ENCODE measurements at places on chromosomes 1 and 21. TPM values are rescaled to one million over a fixed set of nuclear protein-coding genes. Genes with fewer than 3 reads are reported as not detected.
A peak's percentile ranks its signal among the peaks of the same experiment; 100 is the strongest.

DNA sequence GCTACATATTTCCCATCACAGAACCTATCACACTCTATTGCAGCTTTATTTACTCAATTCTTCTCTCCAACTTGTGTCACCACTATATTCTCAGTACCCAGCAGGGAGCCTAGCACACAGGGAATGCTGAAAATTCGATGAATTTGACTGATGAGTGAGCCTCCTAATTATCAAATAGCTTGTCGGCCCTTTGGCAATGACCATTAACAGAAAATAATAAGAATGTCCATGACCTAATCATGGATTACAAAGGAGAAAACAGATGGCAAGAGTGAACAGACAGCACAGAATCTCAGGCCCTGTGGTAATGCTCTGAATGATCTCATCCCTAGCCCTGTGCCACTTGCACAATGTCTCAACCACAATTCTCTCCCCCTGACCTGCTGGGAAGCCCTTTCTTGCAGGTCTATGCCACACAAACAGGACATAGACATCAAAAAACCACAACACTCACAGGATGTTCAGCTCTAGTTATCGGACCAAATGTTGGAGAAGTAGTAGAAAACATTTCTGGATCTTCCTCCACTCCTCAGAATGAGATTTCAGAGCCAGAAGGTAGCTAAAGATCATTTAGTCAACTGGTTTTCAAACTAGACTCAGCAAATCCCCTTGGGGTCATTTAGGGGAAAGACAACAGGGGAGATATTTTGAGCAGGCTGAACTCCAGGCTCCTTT lies 68.4 kb downstream of the LUZP1 start:
- H3K27me3 ChIP-seq, result no peaks in the 10 kb centered on the region
- no peaks in the 10 kb centered on the region for H3K36me3 ChIP-seq
- peak overlapping the region; percentile 31 for H3K27ac ChIP-seq
- DNase-seq, result peak; percentile 81
- H3K4me1 ChIP-seq, result peaks cover 62% of the 10 kb centered on the region
- no peak overlapping the region for H3K4me3 ChIP-seq

DNA sequence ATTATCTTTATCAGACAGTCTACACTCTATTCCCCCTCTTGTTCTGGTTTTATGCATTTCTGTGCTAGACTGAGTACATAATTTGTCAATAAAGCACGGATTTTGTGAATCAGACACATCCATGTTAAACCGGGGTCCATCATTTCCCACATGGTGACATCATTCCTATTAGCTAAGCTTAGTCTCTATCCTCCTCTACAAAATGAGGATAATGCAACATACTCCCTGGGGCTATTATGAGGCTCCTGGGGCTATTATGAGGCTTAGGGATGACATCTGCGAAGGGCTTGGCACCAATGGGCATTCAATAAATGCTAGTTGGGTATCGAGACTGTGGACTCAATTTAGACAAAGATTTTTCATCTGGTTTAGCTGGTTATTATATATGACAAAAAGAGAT lies 25.1 kb upstream of the APP start:
- H3K36me3 ChIP-seq, result no peaks in the 10 kb centered on the region
- no peak overlapping the region for H3K27ac ChIP-seq
- H3K27me3 ChIP-seq, result no peaks in the 10 kb centered on the region
- no peak overlapping the region for H3K4me3 ChIP-seq
- H3K4me1 ChIP-seq, result no peaks in the 10 kb centered on the region

- H3K27ac ChIP-seq, result no peak overlapping the region
- DNase-seq, result no peak
- no peak overlapping the region for H3K4me3 ChIP-seq
- H3K4me1 ChIP-seq, result no peaks in the 10 kb centered on the region
- H3K27me3 ChIP-seq, result no peaks in the 10 kb centered on the region
Observed at GRCh38 chr1:30447701-30448100, 275.7 kb downstream of the MATN1 start.

GRCh38 chr21:14583629-14584255 lies 37.6 kb upstream of the SAMSN1 start:
- no peak for DNase-seq
- no peaks in the 10 kb centered on the region for H3K27me3 ChIP-seq
- no peak overlapping the region for H3K4me3 ChIP-seq
- no peaks in the 10 kb centered on the region for H3K4me1 ChIP-seq
- no peak overlapping the region for H3K27ac ChIP-seq

The AJAP1 gene
- 0.08 TPM for total RNA-seq

GRCh38 chr1:223183268-223183862 lies 40.3 kb upstream of the TLR5 start:
- no peak for DNase-seq
- no peaks in the 10 kb centered on the region for H3K36me3 ChIP-seq
- H3K4me1 ChIP-seq, result peaks cover 3% of the 10 kb centered on the region
- no peak overlapping the region for H3K4me3 ChIP-seq
- no peaks in the 10 kb centered on the region for H3K27me3 ChIP-seq

DNA sequence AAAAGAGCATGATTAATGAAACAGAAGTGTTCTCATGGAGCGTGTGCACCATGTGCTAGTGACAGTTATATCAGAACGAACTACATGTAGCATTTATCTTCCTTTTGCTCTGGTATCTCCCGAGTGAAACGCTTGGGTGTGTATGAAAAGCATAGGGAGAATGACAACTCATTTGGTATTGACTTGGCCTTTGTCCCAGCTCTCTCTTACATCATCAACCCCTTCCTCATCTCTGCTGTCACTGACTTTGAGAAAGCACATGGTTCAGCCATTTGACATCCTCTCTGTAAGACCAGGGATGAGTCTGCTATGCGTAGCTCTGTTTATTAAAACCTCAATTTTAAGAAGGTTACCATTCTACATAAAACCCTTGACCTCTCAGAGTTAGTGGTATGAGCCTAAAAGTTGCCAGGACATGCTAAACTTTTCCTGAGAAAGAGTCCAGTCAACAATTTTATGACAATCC lies 201.0 kb downstream of the NRIP1 start:
- no peaks in the 10 kb centered on the region for H3K27me3 ChIP-seq
- no peak overlapping the region for H3K4me3 ChIP-seq
- no peak overlapping the region for H3K27ac ChIP-seq
- H3K4me1 ChIP-seq, result no peaks in the 10 kb centered on the region

GRCh38 chr1:111234866-111235265 lies 7.4 kb downstream of the CHI3L2 start:
- H3K4me3 ChIP-seq, result no peak overlapping the region
- H3K36me3 ChIP-seq, result no peaks in the 10 kb centered on the region
- no peaks in the 10 kb centered on the region for H3K4me1 ChIP-seq

GRCh38 chr1:178358456-178358855 lies 138.3 kb downstream of the CLEC20A start:
- no peaks in the 10 kb centered on the region for H3K36me3 ChIP-seq
- no peaks in the 10 kb centered on the region for H3K27me3 ChIP-seq
- no peak overlapping the region for H3K4me3 ChIP-seq
- DNase-seq, result no peak
- peaks cover 15% of the 10 kb centered on the region for H3K4me1 ChIP-seq

DNA sequence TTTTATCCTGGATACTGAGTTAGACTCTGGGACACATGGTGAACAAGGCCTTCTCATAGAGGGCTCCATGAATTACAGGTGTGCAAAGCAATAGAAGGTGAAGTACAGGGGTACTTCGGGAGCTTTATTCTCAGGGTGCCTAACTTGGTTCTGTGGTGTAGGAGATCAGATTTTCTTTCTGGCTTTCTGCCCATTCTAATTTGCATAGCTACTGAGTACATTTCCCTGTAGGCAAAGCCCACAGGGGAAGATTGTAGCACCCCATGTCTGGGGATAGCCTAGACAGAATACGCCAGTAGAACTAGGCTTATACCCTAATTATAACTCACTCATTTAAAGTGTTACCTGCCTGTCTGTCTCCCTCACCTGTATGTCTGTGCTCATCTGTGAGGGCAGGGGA lies 49.7 kb downstream of the PGM1 start:
- H3K4me3 ChIP-seq, result no peak overlapping the region
- H3K27me3 ChIP-seq, result no peaks in the 10 kb centered on the region
- peaks cover 22% of the 10 kb centered on the region for H3K36me3 ChIP-seq
- peaks cover 28% of the 10 kb centered on the region for H3K4me1 ChIP-seq

- no peaks in the 10 kb centered on the region for H3K27me3 ChIP-seq
- H3K36me3 ChIP-seq, result no peaks in the 10 kb centered on the region
- H3K4me1 ChIP-seq, result no peaks in the 10 kb centered on the region
- DNase-seq, result no peak
Observed at GRCh38 chr1:79859212-79859948, 852.9 kb upstream of the ADGRL4 start.

DNA sequence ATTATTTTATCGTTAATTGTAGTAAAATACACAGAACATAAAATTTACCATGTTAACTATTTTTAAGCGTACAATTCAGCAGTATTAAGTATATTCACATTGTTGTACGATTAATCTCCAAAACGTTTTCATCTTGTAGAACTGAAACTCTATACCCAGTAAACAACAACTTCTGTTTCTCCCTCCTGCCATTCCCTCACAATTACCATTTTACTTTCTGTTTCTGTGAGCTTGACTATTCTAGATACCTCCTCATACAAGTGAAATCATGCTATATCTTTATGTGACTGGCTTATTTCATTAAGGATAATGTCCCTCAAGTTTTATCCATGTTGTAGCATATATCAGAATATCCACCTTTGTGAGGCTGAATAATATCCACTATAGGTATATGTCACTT lies 156.8 kb downstream of the ST6GALNAC3 start:
- H3K27ac ChIP-seq, result no peak overlapping the region
- H3K36me3 ChIP-seq, result no peaks in the 10 kb centered on the region
- no peaks in the 10 kb centered on the region for H3K4me1 ChIP-seq
- H3K4me3 ChIP-seq, result no peak overlapping the region

DNA sequence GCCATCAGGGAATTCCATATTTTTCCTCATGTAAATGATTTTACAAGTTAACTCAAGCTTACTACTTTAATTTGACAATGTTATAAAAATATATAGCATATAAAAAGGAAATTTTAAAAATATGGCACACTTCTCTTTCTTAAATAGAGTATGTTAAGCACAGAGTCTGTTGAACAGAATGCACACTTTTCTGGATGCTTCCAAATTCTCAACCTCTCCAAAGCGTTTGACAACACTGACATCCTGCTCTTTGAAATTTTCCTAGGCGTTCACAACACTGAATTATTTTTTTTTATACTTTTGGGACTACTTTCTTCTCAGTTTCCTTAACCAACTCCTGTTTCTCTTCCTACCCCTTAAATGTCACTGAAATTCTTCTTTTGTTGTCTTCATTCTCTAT lies 117.8 kb upstream of the PLXNA2 start:
- H3K27me3 ChIP-seq, result no peaks in the 10 kb centered on the region
- no peak overlapping the region for H3K27ac ChIP-seq
- no peaks in the 10 kb centered on the region for H3K4me1 ChIP-seq
- no peak for DNase-seq

GRCh38 chr1:106676021-106676420 lies 380.5 kb upstream of the PRMT6 start:
- H3K36me3 ChIP-seq, result no peaks in the 10 kb centered on the region
- H3K4me3 ChIP-seq, result no peak overlapping the region
- no peaks in the 10 kb centered on the region for H3K4me1 ChIP-seq
- no peak overlapping the region for H3K27ac ChIP-seq
- H3K27me3 ChIP-seq, result no peaks in the 10 kb centered on the region

GRCh38 chr1:229410370-229410691 lies 23.6 kb downstream of the ACTA1 start:
- H3K4me1 ChIP-seq, result peaks cover 58% of the 10 kb centered on the region
- no peaks in the 10 kb centered on the region for H3K27me3 ChIP-seq
- DNase-seq, result no peak

GRCh38 chr1:237124856-237125462 lies 83.0 kb downstream of the RYR2 start:
- DNase-seq, result no peak
- no peaks in the 10 kb centered on the region for H3K4me1 ChIP-seq

DNA sequence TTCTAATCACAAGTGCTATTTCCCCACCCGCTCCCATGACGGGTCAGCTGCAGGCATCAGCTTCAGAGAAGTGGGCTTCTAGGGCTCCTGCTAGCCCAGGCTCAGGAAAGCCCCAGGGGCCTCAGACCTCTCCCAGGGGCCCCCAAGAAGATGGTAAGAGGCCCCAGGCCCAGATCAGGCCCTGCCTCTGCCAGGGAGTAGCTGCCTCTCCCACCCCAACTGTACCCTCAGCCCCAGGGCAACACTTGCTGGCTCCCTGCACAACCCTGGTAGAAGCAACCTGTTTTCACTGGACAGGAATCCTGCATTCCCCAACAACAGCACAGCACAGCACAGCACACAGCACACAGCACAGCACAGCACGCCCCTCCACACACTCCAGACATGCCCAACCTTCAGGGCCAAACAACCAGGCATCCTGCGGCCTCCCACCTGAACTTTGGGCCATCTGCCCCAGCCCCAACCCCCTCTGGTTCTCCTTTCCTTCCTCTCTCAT lies 6.5 kb downstream of the BLACAT1 start:
- H3K4me1 ChIP-seq, result no peaks in the 10 kb centered on the region
- no peak overlapping the region for H3K27ac ChIP-seq
- peak overlapping the region; percentile 3 for H3K4me3 ChIP-seq

The LAPTM5 gene
- 62.8 TPM for total RNA-seq

The SEMA4A gene
- total RNA-seq, result 4.2 TPM

The COL11A1 gene
- not detected for total RNA-seq

DNA sequence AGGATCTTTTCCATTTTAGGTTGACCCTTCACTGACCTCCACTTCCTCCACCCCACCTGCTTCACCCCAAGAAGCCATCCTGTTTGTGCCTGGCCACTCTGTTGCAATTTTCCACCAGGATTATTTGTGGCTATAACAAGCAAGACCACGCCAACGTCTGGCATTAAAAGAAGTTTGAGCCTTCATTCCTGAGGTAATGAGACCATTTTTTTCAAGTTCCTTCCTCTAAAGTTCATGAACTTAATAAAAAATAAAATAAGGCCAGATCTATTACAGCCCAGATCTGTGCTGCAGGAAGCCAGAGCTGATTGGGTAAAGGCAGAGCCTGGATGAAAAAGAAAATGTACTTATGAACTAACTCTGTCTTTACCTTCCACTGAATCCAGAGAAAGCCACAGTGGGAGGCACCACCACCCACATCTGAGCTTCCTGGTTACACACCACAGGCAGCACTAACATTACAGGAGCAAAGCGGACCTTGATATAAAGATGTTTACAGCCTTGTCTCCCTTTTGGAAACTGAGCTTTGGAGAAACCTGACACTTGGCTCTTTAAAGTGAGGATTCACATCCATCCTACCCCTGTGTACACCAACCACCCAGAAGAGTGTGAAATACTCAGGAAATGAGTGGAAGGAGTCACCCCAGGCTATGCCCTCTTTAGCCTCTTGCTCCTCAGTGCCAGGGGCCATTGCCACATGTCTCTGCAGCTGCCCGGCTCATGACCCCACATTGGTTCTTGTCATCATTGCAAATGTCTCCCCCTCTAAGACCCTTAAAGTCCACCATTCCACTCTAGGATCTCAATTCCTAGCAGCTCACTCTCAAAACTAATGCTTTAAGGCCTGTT lies 293.6 kb downstream of the PLPP3 start:
- DNase-seq, result no peak
- no peaks in the 10 kb centered on the region for H3K36me3 ChIP-seq
- peaks cover 13% of the 10 kb centered on the region for H3K4me1 ChIP-seq
- no peaks in the 10 kb centered on the region for H3K27me3 ChIP-seq

GRCh38 chr1:232591344-232591743 lies 38.6 kb downstream of the SIPA1L2 start:
- H3K27ac ChIP-seq, result peak overlapping the region; percentile 66
- no peaks in the 10 kb centered on the region for H3K36me3 ChIP-seq
- no peaks in the 10 kb centered on the region for H3K4me1 ChIP-seq
